T1000 (cell line): ENCODE measurements at places on chromosomes 16 and 17.

GRCh38 chr16:51150165-51150887 lies 744 bp downstream of the SALL1 start:
- DNase-seq: no peak

DNA sequence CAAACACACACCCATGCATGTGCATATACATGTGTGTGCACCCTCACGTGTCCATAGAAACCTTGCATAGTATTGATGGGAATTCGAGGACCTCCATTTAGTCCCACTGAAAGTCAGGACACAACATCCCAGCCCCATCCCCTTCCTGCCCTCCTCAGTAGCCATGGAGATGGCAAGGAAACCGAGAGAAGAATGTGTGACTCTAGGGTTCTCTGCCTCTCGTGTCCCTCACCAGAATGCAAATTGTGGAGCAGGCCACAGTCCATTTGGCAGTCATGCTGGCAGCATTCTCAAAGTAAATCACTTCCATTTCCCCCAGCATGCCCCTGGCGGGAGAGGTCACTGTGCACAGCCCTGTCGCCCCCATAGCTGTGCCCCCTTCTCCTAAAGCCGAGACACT lies 141.1 kb downstream of the MSI2 start:
- no peak for DNase-seq

DNA sequence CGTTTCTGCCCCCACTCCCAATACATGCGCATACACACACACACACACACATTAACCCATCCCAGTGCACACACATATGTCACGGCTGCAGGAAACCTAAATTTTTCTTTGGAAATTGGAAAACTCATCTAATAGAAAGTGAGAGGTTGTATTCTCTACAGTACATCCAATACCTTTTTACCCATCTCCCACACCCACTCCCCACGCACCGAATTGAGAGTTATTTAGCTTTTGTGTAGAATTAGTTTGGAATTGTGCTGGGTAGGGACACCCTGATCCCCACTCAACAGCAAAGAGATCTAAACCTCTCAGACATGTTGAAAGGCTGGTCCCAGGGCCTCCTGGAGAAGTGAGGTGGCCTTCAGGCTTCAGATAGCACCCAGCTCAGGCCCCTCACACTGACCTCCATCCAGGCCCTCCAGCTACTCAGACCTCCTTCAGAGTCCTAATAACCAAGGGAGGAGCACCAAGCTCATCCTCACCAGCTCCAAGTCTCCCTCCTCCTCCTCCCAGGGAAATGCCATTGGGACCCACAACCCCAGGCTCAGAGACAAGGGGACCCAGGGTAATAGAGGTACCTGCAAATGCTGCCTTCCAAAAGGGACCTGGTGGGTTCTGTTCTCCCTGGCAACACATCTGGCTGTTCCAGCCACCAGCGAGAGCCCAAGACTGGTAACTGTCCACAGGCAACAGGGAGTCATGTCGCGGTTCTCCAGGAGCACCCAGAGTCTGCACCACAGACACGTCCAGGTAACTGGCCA lies 955 bp downstream of the HOXB13 start:
- no peak for DNase-seq

GRCh38 chr17:64174686-64175456 lies 44.9 kb upstream of the ERN1 start:
- DNase-seq: no peak

- DNase-seq: no peak
These were observed 208.2 kb downstream of the ZNF423 start for GRCh38 chr16:49647673-49648072.

- DNase-seq: no peak
These were observed 14.5 kb upstream of the RASD1 start for GRCh38 chr17:17510456-17511292.

DNA sequence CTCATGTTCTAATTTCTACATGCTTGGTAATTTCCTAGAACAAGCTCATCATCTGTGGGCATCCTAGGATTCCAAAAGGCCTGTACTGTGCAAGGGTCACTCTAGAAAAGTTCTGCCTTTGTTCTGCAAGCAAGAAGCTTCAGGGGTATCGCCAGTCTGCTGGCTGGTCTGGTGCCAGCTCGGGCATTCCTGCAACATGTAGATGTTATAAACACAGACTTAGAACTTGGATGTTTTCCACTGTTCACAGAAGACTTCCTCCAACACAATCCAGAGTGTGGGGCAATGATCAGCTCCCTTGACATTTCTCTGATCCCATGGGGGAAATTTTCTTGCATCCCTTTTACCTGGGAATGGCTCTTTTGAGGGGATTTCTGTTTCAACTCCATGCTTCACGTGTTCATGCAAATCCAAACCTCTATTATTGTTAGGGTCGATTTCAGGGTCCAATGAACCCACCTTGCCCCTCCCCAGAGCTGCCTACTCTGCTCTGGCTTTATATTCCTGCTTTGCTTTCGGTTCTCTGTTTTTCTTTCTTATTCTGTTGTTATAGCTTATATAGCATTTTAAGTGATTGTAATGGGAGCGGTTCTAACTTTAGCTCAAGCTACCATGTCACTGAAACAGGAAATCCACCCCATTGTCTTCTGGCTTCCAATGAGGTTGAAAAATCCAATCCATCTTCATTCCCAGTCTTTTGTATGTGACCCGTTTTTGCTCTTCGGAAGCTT lies 25.3 kb downstream of the UBE2O start:
- no peak for DNase-seq

GRCh38 chr17:60463157-60463835 lies 41.0 kb downstream of the CHCT1 start:
- DNase-seq: no peak

- no peak for DNase-seq
These were observed 4.1 kb downstream of the NETO2 start for GRCh38 chr16:47139561-47140185.

DNA sequence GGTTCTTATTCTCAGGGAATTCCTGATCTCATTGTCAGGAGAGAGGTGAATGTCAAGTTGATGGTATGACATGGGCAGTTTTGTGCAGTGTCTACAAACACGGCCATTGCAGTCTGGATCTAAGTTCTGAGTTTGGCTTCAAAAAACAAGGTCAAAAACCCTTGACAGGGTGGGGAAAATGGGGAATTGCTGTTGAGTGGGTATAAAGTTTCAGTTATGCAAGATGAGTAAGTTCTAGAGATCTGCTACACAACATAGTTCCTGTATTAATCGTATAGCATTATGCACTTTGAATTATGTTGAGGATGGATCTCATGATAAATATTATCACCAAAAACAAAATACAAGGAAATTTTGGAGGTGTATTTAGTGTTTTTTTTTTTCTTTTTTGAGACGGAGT lies 36.6 kb upstream of the CARMIL2 start:
- no peak for DNase-seq

GRCh38 chr17:76120658-76121008 lies 17.0 kb upstream of the EXOC7 start:
- DNase-seq: no peak

DNA sequence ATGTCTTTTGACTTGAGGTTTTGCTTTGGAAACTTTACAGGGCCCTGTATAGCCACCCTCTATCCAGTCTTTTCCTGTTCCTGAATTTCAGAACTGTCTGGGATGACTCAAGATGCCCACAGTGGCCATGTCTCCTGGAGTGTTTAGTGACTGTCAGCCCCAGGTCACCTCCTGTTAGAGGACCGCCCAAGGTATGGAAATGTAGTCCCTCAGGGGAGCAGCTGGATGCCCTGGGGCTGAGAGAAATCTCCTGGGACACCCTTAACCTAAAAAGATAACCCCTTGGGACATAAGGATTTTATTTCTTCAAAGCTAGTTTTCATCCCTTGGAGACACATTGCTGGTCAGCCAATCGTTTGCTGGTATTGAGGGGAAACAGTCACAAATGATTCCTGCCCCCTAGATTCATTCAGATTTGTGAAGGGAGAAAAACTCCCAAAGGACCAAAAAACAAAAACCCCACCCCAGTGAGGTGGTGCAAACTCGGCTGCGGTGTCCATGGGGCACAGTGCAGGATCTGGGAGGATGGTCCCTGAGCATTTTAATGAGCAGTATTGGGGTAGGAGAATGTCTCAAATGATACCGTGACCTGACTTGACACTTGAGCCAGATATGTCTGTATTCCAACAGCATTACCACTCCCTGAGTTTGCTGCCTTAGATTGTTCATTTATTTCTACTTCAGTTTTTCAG lies 1.7 kb downstream of the ZNF267 start:
- DNase-seq: peak; percentile 34

DNA sequence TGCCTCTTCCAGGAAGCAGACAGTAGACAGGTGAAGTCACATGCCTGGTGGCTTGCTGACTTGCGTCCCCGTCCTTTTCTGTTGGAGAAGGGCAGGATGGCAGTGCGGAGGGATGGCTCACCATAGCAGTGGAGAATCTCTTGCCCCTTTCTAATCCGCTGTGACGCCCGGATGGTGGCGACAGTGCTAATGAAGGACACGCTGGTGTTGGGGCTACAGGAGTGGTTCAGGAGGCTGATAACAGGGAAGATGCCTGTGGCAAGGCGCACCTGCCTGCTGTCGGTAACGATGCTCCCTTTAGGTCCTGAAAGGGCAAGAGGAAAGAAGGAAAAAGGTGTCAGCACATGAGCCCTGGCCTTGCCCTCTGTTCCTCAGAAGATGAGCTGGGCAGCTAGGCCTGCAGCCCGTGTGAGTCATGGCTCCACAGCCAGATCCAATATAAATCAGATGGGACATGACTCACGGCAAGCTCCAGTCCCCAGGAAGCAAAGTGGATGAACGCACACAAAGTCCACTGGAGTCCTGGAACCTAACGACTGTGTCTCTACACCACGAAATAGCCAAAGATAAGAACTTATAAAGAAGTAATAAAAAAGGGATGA lies 25.5 kb downstream of the SERPINF1 start:
- DNase-seq: peak; percentile 79

DNA sequence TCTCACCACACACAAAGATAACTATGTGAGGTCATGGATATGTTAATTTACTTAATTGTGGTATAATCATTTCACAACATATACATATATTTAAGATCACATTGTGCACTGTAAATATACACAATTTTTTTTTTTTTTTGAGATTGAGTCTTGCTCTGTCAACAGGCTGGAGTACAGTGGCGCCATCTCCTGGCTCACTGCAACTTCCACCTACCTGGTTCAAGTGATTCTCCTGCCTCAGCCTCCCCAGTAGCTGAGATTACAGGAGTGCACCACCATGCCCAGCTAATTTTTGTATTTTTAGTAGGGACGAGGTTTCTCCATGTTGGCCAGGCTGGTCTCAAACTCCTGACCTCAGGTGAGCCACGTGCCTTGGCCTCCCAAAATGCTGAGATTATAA lies 11.5 kb upstream of the PRSS54 start:
- DNase-seq: no peak

DNA sequence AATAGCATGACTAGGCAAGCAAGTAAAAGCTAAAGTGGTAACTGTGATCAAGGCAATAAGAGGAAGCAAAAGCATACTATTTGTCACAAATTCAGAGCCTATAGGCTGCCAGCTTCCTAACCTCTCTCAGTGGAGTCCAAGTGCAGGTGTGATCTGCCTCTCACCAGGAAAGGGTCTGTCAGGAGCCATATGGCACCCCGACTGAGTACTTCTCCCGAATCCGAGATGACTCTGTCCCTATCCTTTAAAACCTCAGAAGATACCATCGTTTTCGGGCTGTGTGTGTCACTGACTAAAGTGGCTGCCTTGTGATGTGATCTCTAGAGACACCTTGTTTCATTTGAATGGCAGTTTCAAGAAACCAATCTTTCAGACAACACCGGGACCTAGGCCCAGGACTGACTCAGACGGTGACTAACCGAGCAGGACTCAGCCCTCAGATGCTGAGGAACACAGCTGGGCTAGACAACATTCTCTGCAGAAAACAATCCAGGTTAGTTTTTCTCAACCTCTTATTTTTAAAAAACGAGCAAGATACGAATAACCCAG lies 63.6 kb downstream of the SMG6 start:
- DNase-seq: peak; percentile 34

DNA sequence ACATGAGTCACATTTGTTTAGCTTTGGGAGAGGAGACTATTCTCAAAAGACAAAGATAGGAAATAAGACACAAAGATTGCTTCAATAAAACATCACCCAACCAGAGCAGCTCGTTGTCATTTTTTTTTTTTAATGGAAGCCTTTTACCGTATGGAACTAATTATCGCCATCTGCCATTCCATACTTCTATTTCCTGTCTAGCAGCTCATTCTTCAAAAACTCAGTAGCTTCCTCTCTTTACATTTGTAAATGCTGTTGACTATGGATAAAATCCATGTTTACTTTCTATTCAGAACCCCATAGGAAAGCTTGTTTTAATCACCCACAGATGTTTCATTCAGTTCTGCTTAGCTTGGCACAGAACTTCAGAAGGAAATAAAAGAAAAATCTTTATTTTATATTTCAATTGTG lies 110.0 kb upstream of the PSMD7 start:
- no peak for DNase-seq
